ENCODE measurements at places on chromosomes 3 and 15.

GRCh38 chr3:49665822-49666519, 8.2 kb upstream of the APEH start:
- DNase-seq = no peak

GRCh38 chr15:90106522-90107117, 4.4 kb upstream of the IDH2 start:
- no peak for DNase-seq

DNA sequence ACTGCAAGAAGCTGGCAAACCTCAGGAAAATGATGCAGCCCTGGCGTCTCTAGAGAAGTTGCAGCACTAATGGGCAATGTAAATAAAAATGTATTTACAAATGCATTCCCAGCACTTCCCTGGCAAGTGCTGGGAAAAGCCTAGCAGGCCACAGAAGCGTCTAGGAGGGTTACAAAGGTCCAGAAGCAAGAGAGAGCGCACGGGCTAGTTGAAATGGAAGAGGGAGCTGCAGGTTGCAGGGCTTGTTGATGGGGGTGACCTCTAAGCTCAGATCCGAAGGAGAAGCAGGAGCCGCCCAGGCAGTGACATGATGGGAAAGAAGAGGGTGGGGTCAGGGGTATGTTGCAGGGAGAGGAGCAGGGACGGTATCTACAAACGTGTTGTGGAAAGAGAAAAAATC, 2.7 kb upstream of the KNL1 start:
- no peak for DNase-seq

GRCh38 chr3:9976721-9977709, 9.6 kb downstream of the EMC3 start:
- peak; percentile 64 for DNase-seq

- DNase-seq = no peak
Observed at GRCh38 chr3:172148702-172149565, 109.6 kb downstream of the FNDC3B start.

All from testis (tissue), 5 donors.